ENCODE measurements at places on chromosomes 7 and 10.

DNA sequence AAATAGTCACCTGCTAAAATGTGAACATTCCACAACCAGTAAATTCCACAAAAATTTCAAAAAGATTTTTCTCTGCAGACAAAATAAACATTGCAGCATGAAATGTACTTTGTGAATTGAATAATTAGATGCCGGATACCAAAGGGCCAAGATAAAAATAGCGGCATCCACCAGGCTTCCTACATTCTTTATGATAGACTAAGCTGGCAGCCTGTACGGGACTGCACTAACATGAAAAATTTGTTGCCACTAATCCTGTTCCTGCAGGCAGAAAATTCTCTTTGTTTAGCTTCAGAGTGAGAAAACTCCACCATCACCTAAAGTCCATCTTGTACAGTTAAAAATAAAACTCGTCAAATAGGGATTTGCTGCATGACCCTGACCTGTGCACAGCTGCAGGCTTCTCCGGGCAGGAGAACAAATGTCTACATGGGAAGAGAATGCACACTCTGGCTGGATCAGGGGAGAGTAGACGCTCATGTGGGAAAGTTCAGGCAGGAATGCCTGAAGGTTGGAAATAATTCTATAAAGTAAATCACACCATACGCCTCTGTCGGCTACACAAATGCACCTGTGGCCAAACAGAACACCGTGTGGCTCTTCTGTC is 15.6 kb upstream of the ADO start:
- no peak for DNase-seq

GRCh38 chr10:72087392-72087968 is 871 bp downstream of the SPOCK2 start:
- peak; percentile 36 for DNase-seq

- peak; percentile 76 for DNase-seq
Measured at GRCh38 chr7:6284461-6285360, 12.3 kb upstream of the CYTH3 start.

DNA sequence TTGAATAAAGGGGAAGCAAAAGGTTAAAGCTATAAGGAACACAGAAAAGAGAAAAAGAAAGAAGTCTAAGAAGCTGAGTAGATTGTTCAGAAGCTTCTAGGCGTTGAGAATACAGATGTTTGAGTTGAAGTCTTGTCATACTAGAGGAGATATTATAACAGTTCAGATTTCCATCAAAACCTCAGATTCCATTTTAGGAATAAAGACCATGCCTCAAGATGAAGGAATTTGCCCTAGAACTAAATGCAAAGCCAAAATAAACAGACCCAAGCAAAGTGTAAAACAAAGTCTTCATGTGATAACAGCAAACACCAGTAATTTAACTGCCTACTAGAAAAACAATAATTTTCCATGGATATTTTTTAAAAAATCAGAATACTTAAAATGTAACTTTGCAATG is 476.5 kb upstream of the POT1 start:
- DNase-seq, result no peak

DNA sequence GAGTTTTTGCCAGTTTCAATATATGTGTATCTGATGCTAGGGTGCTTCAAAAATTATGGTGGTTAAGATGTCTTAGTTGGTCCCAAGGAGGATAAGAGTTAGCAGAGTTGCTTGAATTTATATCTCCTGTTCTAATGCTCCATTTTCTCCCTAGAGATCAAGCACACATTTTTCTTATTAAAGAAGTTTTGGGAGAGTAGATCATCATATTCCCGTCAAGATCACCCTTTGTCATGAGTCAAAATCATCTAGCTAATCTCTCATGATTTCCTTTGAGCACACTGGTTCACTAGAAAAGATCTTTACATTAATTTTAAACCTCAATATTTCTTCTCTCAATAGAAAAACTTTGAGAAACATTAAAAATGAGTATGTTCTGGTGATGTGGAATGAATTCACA is 429.9 kb upstream of the SEMA3A start:
- DNase-seq, result no peak

DNA sequence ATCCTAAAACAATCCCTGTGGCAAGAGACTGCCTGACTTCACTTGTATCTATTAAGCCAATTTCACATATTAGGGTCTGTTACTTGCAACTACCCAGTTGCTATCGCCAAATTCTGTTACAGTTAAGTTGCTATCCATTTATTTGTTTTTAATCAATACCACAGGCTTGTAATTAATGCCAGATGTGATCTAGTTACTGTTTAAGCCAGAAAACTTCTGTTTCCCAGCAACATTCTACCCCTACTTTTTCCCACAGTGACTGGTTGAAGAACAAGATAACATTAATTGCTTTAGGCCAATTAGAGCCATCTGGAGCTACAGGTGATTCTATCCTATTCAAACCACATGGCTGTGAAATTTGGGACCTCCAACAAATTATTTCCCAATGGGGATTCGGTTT is 131.3 kb downstream of the ALOX5 start:
- no peak for DNase-seq

DNA sequence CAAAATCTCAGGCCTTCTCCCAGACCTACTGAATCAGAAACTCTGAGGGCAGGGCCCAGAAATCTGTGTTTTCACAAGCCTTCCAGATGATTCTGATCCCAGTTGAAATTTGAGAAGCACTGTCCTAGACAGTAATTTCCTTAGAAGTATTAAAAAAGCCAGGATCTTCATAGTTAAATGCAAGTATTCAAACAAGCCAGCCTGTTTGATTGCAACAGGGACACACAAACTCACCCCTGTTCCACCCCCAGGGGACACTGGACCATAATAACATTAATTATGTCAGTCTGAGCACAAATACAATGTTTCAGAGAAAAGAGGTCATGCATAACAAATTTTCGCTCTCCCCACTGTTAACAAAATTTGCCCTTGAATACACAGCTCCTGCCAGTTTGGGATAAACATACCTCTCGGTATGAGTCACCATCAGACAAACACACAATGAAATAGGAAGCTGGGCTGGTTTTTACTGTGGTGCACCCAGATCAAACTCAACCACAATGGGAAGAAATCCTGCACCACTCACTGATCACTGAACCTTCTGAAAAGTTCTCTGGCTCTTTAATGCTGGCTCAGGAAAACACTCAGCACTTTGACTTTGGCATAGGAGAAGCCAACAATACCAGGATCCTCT is 34.3 kb downstream of the ABLIM1 start:
- no peak for DNase-seq

- DNase-seq, result no peak
Measured at GRCh38 chr10:116817178-116817577, 32.1 kb upstream of the ENO4 start.

- DNase-seq, result no peak
Measured at GRCh38 chr7:28315565-28316410, 96.5 kb upstream of the CREB5 start.
